ENCODE measurements at places on chromosomes 3 and 15. TPM values are rescaled to one million over a fixed set of nuclear protein-coding genes. Genes with fewer than 3 reads are reported as not detected.

- DNase-seq: no peak
These were observed 19.3 kb downstream of the ARF4 start for GRCh38 chr3:57577801-57578200.

DNA sequence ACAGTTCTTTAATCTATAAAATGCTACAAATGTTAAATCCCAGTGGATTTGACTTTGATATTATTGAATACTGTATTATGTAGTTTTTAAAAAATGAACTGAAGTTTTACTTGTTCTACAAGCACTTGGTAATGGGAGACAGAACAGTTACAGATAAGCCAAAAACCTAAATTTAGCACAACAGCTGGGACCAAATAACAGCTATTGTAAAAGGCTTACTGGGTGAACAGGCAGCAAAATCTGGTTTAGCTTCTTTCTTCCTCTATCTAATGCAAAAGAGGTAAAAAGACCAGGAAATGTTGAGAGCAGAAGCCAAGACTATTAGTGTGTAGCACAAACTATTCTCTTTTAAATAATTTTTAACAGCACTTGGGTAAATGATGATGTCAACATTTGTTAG lies 1.6 kb upstream of the ATOSA start:
- DNase-seq: no peak

- no peak for DNase-seq
These were observed 34.0 kb upstream of the LEKR1 start for GRCh38 chr3:156792114-156792513.

GRCh38 chr15:25739687-25740121 lies 123.4 kb downstream of the ATP10A start:
- DNase-seq: peak; percentile 24

GRCh38 chr15:99614749-99615288 lies 49.0 kb downstream of the MEF2A start:
- no peak for DNase-seq

DNA sequence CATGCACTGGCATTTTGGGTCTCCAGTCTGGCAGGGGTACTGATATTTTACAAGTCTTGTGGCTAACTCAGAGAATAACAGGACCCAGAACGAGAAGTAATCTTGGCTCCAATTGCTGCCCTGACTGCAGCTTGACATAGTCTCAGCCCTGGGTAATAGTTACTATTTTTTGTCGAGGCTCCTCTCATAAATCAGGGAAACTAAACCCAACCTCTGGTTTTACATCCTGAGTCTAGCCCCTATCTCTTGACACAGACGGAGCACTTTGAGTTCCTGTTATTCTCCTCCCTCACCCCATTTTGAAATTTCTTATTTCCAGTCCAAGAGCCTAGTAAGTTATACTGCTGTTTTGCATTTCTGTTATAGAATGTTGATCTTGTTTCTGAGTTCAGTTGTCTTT lies 276.1 kb upstream of the GOLIM4 start:
- no peak for DNase-seq

GRCh38 chr15:74869372-74869725 lies 3.8 kb downstream of the SCAMP2 start:
- no peak for DNase-seq

- DNase-seq: no peak
These were observed 23.6 kb downstream of the PYGO1 start for GRCh38 chr15:55564347-55565145.

GRCh38 chr15:69299451-69299886 lies 757 bp downstream of the PAQR5 start:
- DNase-seq: no peak

- no peak for DNase-seq
These were observed 88.2 kb upstream of the PROK2 start for GRCh38 chr3:71873093-71873611.

DNA sequence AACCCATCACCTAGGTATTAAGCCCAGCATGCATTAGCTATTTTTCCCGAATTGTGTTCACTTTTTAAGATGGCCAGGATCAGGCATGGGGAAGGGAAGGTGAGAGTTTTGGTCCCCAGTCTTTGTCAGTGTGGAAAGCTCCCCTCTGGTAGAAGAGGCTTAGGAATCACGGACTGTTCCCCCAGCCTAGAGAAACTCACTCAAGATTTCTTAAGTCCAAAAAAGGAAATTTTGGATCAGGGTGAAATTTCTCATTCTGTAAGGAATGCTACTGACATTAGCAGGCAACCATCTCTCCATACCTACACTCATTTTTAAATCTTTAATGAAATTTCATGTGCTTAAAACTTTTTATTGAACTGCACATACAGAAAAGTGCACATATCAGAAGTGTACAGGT lies 70.3 kb upstream of the GALNT15 start:
- DNase-seq: no peak

DNA sequence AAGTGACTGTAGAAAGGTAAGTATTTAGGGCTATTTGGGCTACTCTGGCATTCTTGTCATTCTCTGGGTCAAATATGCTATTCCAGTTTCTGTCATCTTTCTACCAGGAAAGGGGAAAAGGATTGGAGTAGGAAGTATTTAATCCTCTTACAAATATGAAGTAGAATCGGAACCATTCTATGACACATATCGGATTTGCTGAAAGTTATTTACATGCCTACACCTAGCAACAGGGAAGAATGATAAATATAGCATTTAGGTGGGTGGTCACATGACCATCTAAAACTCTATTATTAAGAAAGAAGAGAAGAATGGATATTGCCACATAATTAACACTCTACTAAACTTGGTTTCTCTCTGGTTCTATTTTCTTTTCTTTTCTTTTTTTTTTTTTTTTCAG lies 1353.1 kb downstream of the ZPLD1 start:
- DNase-seq: no peak

- peak; percentile 38 for DNase-seq
These were observed 183.9 kb downstream of the TPRG1 start for GRCh38 chr3:189355481-189356201.

- DNase-seq: no peak
These were observed 646.0 kb downstream of the TUSC7 start for GRCh38 chr3:117355566-117355965.

DNA sequence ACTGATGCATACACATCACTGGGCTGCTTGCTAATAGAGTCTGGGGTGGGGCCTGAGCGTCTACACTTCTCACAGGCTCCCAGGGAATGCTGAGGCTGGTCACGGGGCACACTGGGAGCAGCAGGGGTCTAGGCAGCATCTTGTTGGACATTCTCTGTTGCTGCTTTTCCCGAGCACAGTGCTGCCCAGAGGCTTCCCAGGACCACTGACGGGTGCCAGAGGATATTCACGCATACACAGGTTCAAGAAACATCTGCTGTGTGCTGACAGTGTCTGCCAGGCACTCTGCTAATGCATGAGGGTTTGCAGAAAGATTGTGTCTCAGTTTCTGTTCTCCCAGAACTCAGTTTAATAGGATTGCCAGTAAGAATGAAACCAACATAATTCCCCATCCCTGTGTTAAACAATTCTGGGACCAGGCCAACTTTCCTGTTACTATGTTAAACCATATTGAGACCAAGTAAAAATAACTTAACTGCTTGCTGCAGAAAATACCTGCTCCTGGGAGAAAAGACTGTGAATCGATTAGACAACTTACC lies 23.9 kb upstream of the BCL2L10 start:
- DNase-seq: no peak

DNA sequence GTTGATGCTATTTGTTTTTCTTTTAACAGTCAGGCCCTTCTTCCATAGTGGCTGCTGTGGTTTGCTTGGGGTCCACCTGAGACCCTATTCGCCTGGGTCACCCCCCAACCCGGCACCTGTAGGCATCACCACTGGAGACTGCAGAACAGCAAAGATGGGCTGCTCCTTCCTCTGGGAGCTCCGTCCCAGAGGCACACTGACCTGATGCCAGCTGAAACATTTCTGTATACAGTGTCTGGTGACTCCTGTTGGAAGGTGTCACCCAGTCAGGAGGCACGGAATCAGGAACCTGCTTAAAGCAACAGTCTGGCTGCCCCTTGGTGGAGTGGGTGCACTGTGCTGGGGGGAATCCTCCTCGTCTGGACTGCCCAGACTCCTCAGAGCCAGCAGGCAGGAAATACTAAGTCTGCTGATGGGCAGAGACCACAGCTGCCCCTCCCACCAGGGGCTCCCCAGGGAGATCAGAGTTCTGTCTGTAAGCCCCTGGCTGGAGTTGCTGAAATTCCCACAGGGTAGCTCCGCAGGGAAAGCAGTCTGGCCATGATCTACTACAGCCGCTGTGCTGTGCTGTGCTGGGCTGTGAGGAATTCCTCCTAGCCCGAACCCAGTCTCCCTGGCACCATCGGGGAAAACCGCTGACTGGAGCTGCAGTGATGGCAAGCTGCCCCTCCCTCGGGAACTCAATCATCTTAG lies 248.2 kb downstream of the TBC1D5 start:
- DNase-seq: no peak

DNA sequence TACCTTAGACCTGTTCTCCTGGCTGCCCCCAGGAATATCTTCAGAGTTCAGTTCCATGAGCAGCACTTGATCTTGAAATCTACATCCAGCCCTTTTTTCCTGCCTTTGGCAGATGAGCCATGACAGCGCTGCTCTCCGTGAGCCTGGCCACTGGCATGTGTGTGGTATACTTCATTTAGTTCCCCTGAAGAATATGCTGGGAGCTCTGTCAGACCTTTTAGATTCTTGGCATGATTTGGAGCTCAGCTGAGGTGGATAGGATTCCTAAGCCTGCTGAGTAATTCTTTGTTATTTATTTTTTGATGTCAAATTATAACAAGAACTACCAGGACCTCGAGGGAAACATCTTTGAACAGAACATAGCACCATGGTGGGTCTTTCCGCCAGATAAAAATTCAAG lies 121.7 kb downstream of the EDEM1 start:
- peak; percentile 48 for DNase-seq

DNA sequence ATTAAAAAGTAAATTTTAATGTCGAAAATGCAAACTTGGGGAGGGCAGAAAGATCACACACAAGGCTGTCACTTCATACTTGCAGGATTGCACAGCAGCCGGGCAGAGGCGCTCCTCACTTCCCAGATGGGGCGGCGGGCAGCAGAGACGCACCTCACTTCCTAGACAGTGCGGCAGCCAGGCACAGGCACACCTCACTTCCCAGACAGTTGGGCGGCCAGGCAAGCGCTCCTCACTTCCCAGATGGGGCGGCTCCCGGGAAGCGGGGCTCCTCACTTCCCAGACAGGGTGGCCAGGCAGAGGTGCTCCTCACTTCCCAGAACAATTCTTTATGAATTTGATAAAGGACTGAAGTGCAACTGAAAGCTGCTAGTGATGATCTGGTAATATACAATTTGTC lies 21.2 kb downstream of the RLBP1 start:
- no peak for DNase-seq

GRCh38 chr15:67543348-67543718 lies 830 bp downstream of the MAP2K5 start:
- no peak for DNase-seq

- DNase-seq: no peak
These were observed 699 bp upstream of the SHOX2 start for GRCh38 chr3:158106766-158107471.

DNA sequence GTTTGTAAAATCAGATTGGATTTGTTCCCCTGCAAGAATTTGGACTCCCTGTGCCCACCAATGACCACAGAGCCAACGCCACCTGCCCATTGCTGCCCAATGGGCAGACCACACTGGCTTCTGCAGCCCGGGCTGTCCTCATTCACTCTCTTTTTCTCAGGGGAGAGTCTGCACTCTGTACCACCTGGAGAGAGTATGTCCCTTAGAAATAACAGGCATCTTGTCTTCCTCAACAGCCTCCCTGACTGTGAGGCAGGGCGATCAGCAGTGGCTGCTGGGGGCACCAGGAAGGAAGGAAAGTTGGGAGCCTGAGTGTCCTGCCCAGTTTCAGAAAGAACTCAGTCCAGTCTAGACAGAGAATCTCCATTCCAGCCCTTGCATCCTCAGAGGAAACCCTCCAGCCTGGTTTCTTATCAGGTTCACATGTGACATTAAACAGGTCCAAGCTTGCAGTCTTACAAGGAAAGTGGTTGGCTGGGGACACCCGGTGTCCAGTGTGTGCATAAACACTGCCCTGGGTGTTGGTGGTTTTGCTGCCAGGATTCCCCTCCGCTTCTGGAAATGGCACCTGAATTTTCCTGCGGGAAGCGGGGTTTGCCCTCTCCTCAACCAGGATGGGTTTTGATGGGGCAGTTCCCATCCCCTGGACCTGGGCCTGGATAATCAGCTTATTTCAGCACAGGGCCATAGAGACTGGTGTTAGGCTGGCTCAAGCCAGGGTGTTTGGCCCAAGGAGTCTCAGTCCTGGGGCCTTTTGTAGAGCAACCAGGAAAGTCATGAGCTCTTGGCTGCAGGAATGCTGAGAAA lies 37.2 kb downstream of the SSUH2 start:
- no peak for DNase-seq

DNA sequence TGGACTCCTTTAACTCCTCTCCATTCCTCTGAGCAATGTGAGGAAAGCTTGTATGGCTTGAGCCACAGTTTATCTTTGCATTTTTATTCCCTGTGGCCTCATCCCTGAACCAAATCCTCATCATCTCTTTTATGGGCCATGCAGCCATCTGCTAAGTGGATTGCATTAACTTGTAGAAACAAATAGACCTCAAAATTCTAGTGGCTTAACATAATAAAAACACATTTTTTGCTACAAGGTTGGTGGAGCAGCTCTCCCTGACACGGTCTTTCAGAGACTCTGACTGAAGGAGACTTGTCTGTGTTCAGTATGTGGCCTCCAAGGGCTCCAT lies 135.3 kb downstream of the RPL22L1 start:
- no peak for DNase-seq

DNA sequence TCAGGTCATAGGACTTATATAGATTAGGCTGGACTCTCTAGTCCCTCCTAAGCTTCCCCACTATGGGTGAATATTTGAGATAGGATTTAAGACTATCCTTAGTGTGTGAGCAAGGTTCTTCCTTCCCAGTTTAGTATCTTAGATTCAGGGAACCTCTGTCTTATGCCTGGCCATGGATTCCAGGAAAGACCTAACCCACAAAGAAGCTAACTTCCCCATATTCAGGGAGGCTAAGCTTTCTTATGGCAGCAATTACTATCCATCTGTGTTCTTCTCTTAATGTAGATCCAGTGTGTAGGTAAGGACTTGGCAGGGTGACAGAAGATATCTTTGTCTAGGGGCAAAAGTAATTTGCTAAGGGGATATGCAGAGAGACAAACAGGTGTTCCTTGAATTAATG lies 25.5 kb upstream of the PIK3R4 start:
- no peak for DNase-seq

Gene THSD4
- total RNA-seq: 14.6 TPM

Gene ADAMTS17
- 0.50 TPM for total RNA-seq

Gene IL20RB
- total RNA-seq: 3.6 TPM

Gene CXCR6
- not detected for total RNA-seq

Gene TRPC1
- 1.9 TPM for total RNA-seq

Gene KBTBD8
- 1.5 TPM for total RNA-seq

Gene TMIE
- not detected for total RNA-seq

Gene CLSTN2
- total RNA-seq: 0.05 TPM

Gene CA12
- 3.7 TPM for total RNA-seq

Gene CHRNA7
- 0.09 TPM for total RNA-seq

Gene XYLB
- total RNA-seq: 3.0 TPM

Gene CDHR4
- not detected for total RNA-seq

Gene POPDC2
- total RNA-seq: not detected
